T-helper 2 cell (primary cell): ENCODE measurements at places on chromosomes 2 and 18.

DNA sequence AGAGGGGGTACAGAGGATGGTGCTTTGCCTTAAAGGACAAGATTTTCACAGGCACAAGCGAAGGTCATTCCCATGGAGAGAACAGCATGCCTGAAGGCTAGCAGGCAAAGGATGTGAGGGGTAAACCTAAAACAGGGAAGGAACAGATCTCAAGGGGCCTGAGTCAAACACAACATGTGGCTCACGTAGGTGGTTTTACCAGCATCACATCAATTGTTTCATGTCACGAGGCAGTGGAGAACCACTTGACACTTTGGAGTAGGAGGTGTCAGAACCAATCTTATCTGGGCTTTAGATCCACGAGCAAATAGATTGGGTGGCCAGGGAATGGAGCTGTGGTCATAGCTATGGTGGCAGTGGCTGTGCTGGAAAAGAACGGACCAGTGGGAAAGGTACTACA, 8.4 kb downstream of the COX5B start:
- no peak for DNase-seq

DNA sequence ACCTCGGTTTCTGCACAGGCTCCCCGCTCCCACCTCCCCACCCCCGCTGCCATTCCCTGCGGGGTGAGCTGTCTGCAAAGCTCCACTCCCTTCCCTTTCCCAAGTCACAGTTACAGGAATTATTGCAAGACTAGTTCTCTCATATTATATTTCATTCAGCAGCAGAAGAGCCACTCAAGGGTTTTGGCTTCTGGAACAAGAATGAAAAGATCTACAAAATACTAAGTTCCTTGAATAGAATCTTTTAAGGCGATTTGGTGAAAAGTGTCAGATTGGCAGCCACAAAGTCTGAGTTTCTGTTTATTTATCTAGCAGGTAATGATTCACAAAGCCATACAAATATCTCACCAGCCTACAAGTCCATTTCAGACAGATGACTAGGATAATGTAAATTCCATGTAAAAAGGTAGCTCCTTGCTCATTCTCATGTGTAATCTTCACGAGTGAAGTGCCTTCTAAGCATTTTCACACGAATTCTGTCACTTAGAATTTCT, 221.9 kb upstream of the RBBP8 start:
- DNase-seq: no peak

DNA sequence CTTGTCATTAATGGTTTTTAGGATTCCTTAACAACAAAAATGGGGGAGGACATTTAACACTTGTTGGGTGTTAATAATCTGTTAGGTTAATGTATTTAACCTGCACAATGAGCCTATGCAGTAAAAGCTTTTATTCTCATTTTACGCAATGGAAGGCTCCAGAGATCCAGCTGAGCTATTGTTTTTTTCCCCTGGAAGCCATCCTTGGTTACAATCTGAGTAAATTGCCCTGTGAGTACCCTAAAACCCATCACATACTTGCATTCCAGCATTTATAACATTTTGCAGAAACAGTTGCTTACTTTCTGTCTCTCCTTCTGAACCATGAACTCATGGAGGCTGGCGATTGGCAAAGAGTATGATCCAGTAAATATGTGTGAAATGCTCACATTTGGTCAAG, 30.2 kb upstream of the DOCK10 start:
- DNase-seq: no peak

DNA sequence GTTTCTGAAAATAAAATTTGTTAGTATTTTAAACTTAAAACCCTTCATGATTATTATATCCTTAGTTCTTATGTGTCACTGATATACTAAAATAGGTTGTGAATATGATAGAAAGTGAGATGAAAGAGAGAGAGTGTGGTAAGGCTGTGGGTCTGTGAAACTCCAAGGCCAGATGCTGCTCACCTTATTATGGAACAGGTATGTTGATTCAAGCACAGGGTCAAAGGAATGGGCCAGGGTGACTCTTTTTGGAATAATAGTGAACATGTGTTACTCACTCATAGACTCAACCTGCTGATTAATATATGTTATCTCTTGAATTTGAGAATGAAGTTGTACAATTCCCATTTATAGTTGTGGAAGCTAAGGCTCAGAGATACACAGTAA, 70.7 kb upstream of the FN1 start:
- no peak for DNase-seq

GRCh38 chr2:1744446-1745170, at the start of gene PXDN:
Gene PXDN, minus strand, starts transcription at chr2:1744515. Its CDS starts 60 bp downstream, at chr2:1744455.
- DNase-seq: no peak

DNA sequence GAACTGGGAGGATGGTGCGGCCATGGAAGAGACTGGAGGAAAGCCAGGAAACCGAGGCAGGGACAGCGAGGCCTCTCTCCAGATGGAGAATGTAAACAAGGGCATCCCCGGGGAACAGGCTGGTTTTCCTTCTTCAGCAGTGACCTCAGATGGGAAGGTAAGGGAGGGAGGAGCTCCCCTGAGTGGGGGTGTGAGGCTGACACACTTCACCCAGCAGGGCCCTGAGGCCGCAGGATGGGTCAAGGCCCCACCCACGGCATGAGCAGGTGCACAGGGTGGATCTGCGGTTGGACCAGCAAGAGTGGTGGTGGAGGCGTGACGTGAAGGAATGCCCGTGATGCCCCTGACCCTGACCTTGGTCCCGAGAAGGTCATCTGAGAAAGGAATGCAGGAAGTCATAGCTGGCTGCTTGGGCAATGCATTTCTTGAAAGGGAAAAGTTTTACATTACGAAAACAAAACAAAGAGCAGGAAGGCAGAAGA, 48.1 kb downstream of the ADCY3 start:
- DNase-seq: no peak

GRCh38 chr2:181228661-181229060, 228.5 kb upstream of the ITGA4 start:
- DNase-seq: no peak

- no peak for DNase-seq
These were observed 585.0 kb downstream of the BCL11A start for GRCh38 chr2:59968441-59968840.

- DNase-seq: no peak
These were observed 476.4 kb upstream of the SPHKAP start for GRCh38 chr2:228657807-228658402.

- no peak for DNase-seq
These were observed 75.2 kb upstream of the GALNT5 start for GRCh38 chr2:157182204-157182709.

DNA sequence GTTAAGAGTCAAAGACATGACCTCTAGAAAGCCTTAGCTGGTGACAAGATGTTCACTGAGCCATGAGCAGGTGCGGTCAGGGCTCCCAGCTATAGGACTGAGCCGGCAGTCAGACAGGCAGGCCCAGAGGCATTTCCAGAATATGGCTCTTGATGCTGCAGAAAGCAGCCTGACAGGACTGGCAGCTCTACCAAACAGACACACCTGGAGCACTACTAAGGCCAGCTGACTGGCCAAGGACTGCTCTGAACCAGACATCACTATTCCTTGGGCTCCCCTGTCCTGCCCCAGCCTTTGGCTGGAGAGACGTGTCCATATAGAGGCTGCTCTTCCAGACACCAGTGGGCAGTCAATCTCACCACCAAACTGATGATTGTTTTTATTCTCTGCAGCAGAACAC, 98.8 kb downstream of the RIF1 start:
- DNase-seq: no peak

GRCh38 chr2:203994735-203995134, 58.2 kb downstream of the ICOS start:
- DNase-seq: peak; percentile 86

GRCh38 chr2:137467246-137467862, 496.9 kb upstream of the HNMT start:
- DNase-seq: no peak
